ENCODE measurements at places on chromosomes 3 and 15.

- DNase-seq, result no peak
Observed at GRCh38 chr3:109930582-109930981, 593.2 kb upstream of the DPPA4 start.

DNA sequence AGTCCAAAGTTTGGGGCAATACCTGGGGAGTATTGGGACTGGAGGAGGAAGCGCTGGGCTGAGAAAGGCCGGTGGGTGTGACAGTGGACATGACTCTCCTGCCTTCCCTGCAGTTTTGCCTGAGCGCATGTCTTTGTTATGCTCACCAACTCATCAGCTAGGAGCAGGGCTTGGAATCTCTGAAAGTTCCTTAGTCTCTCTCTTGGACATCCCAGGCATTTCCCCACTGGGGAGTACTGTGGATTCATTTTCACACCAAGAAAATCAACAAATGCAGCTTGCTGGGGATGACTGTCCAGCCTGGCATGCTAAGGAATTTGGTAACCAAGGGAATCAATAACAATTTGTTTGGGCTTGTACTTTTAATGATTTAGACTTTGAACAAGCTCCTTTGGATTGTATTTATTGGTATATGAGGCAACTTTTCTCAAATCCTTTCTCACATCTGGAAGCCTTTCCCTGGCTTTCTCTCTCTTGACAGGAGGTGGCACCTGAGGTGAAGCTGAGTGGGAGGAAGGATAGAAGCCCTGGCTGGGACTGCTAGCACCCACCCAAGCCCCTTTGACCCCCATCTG lies 48.5 kb upstream of the CHST2 start:
- DNase-seq, result no peak

DNA sequence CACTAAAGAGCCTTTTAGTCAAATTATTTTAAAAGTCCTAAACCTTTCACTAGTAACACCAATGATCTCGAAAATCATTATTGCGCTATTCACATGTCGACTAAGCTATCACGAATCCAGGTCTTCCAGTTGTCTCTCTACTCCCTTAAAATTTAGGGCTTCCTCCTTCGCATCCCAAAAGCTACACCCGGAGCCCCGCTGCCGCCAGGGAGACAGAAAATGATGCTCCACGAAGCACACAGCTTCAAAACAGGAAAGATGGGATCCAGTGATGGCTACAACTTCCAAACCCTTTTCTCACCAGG lies 253 bp downstream of the IFT80 start:
- no peak for DNase-seq

DNA sequence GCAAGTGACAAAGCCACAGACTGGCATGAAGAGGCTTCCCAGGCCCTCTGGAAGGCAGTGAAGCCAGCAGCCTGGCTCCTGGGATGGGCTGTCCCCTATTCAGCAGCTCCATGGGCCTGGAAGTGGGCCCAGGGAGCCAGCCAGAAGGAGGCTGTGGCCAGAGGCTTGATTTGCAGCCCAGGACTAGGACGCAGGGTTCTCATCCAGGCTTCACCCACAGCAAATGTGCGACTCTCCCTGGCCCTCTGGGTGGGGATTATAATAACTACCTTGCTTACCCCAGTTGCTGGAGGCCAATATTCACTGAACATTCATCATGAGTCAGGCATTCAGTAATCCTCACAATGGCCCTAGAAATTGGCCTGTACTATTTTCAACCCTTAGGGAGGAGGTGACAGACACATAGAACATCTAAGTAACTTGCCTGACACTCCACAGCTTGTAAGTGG lies 24.6 kb upstream of the SRP14 start:
- no peak for DNase-seq

- no peak for DNase-seq
Observed at GRCh38 chr3:168134931-168135330, 39.2 kb upstream of the GOLIM4 start.

- DNase-seq, result no peak
Observed at GRCh38 chr3:155154255-155154654, 74.1 kb downstream of the MME start.

- no peak for DNase-seq
Observed at GRCh38 chr3:134927599-134927998, 132.5 kb downstream of the EPHB1 start.

GRCh38 chr3:7410782-7411181 lies 549.9 kb downstream of the GRM7 start:
- DNase-seq, result no peak

GRCh38 chr15:67783303-67783702 lies 42.0 kb upstream of the SKOR1 start:
- DNase-seq, result no peak

DNA sequence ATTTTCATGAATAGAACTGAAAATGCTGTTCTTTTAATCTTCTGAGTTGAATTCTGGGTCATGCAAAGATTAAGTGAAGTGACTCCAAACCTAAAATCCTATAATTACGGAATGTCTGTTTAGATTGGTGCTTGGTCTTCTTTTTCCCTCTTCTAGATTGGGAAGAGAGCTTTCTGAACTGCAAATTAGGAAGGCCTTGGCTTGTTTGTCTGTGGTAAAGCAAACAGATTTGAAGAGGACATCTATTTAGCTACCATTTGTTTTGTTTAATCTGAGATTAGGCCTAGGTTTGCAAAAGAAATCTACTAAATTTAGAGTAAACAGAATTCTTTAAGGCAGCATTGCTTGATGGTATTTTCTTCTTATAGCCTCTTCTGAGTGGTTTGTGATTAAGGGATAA lies 23.5 kb downstream of the PAQR9 start:
- DNase-seq, result peak; percentile 36

DNA sequence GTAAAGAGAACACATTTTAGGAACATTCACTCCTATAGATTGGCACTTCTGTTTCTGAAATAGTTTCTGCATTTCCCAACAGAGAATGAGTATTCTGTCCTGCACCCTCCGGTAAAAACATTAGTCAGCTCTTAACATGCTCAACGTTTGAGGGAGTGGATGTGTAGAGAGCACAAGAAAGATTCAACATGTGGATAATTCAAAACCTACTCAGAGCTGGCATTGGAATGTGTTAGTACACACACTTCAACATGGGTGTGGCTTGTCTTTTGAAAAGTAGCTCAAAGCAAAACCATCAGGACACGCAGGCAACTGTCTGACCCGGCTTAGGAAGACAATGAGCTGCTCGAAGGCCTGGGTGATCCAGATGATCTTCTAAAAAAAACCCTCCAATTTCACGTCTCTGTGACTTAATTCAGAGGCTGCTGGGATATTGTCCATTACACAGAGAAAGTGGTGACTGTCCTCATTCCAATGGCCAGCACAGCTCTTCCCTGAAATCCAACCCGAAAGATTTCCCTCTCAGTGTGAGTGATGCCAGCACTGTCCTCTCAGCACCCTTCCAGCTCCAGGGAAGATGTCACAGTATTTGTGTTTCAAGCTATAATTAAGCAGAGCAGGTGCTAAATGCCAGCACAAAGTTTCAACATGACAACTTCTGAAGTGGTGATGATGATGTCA lies 18.1 kb downstream of the FBN1 start:
- no peak for DNase-seq

DNA sequence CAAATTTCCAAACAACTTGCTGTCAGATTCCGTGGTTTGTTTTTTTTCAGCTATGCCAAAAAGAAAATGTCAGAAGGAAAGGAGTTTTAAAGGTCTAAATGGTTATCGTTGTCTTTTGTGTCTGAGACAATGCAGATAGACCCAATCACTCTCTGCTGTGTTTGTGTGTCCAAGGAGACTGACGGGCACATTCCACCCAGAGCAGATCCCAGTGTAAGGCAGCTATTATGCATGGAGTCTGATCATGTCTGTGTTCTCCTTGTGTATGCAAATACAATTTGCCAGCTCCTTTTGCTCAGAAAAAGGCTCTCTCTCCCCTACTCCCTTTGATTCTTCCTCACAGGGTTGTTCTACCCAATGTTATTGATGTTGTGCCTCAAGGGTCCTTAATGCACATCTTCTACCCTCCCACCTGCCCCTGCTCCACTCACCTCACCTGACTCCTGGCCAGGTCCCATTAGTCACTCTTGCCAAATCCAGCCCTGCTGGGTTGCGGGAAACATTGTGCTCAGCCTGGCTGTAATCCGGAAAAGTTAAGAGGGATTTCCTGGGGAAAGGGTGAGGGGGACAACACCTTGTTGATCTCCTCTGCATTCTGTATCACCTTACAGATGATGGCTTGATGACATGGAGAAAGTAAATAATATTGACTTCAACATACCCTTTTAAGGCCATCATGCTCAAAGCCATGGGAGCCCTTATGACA lies 61.0 kb downstream of the OTOL1 start:
- DNase-seq, result no peak

GRCh38 chr15:43253431-43254403 lies 13.0 kb downstream of the TGM5 start:
- no peak for DNase-seq

GRCh38 chr15:70690491-70691276 lies 72.7 kb downstream of the UACA start:
- no peak for DNase-seq

DNA sequence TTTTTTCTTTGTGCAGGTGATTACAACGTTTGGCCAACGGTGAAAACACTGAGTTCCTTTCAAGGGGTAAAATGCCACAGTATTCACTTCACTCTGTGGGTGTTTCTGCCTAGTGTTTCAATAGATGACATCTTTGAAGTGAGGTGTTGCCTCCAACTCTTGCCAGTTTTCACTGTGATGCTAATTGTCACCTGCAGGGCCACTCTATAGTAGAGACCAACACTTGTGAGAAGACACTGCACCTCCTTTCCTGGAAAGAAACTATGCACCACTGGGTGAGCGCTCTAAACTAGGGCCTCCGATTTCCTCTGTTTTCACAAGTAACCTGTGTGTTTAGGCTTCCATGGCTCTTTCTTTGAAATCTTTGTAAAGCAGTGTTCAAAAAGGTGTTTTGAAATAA lies 98.3 kb downstream of the THRB start:
- no peak for DNase-seq

GRCh38 chr15:70632079-70632478 lies 131.3 kb downstream of the UACA start:
- DNase-seq, result no peak

DNA sequence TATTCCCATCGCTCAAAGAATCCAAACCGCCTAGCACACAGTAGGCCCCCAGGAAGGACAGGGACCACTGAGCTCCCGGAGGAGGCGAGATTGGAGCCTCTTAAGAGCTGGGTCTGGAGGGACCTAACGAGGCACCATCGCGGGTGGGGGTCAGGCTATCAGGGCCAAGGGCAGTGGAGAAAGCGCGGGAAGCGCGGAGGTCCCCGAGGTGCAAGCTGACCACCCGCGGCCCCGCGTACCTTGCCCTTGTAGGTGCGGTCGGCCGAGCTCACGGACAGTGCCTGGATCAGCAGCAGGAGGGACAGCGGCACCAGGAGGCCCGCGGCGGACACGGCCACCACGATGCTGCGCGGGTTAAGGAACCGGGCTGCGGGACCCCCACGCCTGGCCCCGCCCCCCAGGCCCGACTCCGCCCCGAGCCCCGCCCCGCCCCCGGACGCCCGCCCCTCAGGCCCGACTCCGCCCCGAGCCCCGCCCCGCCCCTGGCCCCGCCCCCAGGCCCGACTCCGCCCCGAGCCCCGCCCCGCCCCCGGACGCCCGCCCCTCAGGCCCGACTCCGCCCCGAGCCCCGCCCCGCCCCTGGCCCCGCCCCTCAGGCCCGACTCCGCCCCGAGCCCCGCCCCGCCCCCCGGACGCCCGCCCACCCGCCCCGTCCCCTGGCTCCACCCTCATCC lies 3.9 kb downstream of the ZDHHC19 start:
- DNase-seq, result peak; percentile 67

DNA sequence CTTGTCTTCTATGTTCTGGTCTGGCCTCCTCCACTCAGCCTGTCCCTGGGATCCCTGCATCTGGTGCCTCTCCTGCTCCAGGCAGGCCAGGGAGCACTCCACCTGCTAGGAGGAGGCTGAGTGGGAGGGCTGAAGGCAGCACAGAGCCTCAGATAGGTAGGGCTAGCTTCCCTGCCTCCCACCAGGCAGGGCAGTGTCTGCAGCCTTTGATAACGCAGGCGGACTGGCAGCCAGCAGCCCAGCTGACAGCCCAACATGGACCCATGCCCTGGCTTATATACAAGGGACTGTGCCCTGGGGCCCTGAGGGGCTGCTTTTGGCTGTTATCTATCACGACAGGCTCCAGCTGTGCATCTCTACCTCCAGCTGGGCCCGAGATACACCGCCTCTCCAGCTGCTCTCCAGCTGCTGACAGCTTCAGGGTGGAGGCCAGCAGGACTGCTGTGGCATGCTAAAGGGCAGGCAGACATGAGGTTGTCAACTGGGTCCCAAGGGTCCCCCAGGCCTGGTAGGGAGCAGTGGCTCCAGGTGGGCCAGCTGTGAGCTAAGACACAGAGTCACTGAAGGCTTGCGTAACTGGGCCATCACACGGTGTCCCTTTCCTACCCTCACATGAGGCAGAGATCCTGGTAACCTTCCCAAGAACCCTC lies 5.2 kb upstream of the CLK3 start:
- DNase-seq, result no peak

- DNase-seq, result no peak
Observed at GRCh38 chr3:12991861-12992281, 81.4 kb downstream of the IQSEC1 start.

DNA sequence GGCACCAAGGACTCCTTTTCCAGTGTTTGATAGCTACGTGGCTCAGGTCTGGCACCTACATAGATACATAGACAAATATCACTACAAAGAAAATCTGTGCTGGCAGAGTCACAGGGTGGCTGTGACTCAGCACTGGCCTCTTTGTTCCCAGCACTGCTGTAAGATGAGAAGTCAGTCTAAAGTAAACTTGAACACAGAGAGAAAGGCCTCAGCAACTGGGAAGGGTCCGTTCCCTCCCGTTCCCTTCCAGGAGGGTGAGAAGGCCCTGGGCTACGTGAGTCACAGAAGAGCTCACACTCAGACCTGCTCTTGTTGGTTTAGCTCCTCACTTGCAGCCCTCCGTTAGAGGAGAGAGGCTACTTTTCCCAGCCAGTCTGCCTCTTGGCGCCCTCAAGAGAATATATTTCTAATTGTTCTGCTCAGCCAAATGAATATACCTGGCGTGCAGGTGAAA lies 23.1 kb downstream of the ANXA2 start:
- DNase-seq, result peak; percentile 80

DNA sequence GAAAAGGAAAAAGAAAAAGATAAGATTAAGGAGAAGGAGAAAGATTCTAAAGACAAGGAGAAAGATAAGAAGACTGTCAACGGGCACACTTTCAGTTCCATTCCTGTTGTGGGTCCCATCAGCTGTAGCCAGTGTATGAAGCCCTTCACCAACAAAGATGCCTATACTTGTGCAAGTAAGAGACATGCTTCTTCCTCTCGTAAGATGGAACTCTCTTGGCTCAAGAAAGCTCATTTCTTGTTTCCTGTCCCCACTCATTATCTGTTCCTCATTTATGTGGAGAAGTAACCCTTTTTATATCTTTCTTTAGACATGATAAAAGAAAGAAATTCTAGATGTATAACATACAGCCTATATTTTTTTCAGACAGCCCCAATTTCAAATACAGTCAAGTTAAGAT lies 101.4 kb downstream of the KLHL25 start:
- no peak for DNase-seq

GRCh38 chr15:73990250-73991005 lies 1.7 kb downstream of the STOML1 start:
- peak; percentile 1 for DNase-seq

- DNase-seq, result no peak
Observed at GRCh38 chr3:184635126-184635525, 73.5 kb downstream of the EPHB3 start.

GRCh38 chr15:65862682-65863081 lies 6.6 kb upstream of the RAB11A start:
- DNase-seq, result peak; percentile 72

- DNase-seq, result no peak
Observed at GRCh38 chr15:38154255-38154654, 98.4 kb upstream of the SPRED1 start.

GRCh38 chr3:24174614-24175013 lies 229.5 kb downstream of the NR1D2 start:
- DNase-seq, result no peak
